ENCODE measurements at places on chromosomes 13 and 19.

DNA sequence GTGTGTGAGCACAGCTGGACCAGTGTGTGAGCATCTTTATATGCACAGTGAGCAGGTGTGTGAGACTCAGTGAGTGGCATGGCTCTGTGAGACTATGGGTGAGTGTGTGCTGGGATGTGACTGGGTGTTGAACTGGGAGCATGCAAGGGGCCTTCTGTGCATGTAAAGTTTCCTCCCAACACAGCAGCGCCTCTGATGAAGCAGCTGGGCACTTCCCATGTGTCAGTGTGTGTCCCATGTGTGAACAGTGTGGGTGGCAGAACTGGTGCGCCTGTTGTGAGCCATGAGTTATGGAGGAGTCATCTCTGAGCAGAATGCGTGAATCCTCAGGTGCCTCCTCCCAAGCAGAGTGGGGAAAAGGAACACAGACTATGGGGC lies 24.1 kb downstream of the LGALS16 start:
- DNase-seq = no peak

DNA sequence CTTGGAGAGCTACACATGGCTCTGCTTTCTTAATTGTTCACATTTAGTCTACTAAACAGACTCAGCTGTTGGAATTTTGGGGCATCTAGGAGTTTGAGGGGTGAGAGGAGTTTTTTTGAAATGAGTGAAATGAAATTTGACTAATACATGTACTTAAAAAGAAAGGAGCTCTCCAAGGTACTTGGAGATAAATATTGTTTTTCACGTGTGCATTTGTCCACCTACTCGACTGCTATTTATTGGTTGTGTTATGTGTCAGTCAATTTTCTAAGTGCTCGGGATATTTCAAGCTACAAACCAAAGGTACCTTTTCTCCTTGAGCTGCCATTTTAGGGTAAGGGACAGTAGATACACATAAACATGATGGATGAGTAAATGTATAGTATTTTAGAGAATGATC lies 697.0 kb downstream of the LIG4 start:
- DNase-seq = no peak

DNA sequence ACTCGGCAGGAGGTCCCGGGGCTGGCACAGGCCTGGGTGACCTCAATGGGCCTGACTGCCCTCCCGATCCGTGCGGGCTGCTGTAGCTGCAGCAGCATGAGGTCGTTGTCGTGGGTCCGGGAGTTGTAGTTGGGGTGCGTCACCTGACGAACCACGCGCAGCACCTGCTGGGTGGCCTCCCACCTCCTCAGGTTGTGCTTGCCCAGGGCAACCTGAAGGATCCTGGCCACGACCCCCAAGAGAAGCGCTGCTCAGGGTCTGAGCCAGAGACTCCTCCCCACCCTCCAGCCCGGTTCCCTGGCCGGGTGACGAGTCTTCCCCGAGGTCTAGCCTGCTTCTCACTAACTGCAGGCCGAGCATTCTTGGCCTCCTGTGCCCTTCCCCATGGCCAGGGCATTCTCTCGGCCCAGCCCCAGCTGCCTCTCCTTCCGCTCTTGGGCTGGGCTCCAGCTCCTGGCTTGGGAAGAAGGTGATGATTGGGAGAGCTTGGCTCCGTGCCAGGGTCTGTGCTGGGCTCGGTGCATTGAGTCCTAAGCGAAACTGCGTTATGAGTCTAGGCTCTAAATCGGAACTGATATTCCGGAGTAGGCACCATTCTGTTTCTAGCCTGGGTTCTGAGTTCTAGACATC lies 3.1 kb downstream of the KLK14 start:
- no peak for DNase-seq

DNA sequence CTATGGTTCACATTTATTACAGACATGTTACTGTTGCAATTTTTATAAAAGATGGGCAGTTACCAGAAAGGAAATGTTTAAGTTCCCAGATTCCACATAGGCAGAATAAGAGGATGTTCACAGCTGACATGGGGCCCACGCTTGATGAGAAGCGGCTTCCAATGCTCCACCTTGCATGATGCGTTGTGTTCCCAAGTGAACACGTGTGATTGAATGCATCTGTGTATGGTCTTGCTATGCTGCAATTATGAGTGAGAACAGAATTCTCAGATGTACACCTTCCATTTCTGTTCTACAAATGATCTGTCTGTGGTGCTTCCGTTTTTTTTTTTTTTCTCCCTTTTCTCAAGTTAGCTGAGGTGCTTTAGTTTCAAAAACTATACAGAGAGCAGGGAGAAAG lies 15.5 kb downstream of the UPF3A start:
- DNase-seq = no peak

- DNase-seq = no peak
Observed at GRCh38 chr13:65330287-65330686, 1899.8 kb downstream of the PCDH9 start.

DNA sequence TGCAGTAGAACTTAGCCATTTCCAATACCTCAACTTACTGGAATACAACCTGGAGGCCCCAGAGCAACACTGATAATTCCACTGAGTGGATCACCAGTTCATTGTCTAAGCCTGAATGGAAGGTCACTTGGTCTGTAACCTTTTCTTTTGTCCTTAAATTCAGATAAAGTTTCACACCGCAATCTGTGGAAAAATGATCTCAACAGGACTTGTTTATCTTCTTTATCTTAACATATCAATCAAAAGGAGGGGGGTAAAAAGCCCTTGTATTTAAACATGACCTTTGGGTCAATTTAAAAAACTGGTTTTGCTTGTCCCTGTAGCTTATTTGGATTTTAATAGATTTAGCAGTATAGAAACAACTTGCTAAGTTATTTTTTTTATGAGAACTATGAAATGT lies 21.6 kb downstream of the SAE1 start:
- no peak for DNase-seq

DNA sequence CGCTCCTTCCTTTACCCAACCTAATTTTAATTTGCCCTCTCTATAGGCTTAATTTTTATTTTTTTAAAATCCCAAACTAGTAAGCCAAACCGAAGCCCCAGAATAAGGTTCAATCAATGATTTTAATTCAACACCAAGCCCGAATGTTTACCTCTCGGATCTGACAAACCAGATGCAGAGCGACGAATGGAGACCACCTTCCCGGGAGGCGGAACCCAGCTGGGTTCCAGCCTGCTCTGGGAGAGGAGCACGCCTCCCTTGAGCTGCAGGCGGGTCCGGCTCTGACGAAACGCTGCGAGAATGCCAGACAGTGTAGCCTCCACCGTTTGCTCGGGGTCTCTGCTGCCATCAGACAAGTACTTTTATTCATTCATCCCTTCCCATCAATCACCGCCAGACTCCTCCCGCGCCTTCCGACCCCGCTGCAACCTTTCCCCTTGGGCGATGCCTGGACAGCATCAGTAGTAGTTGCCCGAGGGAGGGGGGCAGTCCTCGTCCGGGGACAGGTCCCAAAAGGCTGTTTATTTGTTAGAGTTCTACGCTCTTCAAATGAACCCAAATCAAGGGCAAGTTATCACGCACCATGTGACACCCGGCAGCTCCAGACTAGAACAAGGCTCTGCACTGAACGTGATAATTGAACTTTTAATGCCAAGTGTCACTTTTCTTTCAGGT lies 752 bp upstream of the EDNRB start:
- no peak for DNase-seq

GRCh38 chr13:27923794-27924528 lies 4.2 kb downstream of the PDX1 start:
- DNase-seq = no peak

- DNase-seq = no peak
Observed at GRCh38 chr19:28542394-28543243, 670.3 kb downstream of the UQCRFS1 start.

DNA sequence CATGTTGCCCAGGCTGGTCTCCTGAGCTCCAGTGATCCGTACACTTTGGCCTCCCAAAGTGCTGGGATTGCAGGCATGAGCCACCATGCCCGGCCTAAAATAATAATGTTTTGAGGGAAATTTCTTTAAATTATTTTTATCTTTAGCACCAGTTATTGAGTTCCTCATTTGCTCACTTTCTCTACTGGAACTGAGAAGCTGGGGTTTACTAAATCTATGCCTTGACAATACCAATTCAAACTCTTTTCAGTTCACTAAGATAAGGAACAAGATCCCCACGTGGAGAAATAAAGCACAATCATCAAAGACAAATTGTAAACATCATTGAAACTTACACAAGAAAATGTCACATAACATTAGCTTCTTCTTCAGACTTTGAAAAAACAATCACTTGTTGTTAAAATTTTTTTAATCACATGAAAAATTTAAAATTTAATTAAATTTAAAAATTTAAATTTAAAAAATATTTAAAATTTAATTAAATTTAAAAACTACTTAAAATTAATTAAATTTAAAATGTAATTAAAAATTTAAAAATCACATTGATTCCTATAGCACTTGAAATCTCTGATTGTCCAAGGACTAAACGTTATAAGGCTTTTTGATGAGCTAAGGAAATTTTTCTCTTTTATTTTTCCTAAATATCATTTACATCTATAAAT lies 25.2 kb upstream of the XPO4 start:
- no peak for DNase-seq

GRCh38 chr13:50801087-50801931 lies 42.2 kb downstream of the DLEU7 start:
- peak; percentile 69 for DNase-seq
